Choroid plexus epithelial cell (primary cell): ENCODE measurements at places on chromosomes 4 and X.

DNA sequence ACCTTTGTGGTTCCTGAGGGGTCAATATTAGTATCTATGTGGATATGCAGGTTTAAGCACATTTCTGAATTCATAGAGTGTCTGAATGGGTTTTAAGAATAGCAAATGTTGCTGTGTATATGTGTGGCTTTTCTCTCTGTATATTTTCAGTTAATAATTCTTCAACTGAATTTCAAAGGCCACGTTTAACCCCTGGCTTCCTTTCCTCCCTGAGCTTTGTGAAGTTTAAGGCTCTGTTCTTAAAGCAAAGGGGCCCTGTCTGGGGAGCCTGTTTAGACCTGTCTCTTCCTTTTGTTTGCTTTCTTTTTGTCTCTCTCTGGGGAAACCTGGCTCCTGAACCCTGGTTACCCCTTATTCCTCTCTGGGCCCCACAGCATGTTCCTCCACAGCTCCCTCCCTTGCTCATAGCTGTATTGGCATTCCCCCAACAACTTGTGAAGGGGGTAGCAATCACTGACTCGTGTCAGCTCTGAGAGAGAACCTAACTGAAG is 139.1 kb downstream of the COL4A6 start:
- DNase-seq: peak; percentile 78

DNA sequence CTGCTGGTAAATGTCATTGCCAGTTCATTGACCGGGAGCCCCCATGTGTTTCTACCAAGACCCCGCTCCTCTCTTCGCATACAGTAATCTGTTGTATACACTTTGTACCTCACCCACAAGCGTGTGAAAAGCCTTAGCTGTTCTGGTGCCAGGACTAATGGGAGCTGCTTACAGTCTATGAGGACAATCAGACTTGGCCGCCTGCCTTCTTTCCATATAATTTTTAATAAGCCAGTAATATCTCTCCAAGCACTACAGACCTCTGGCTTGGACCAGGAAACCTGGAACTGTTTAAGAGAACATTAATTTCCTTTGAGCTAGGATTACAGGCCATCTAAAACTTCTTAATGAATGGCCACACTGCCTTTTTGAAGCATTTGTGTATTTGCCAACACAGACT is 149.7 kb upstream of the MSX1 start:
- DNase-seq: no peak

GRCh38 chr4:65416891-65417290 is 253.4 kb downstream of the EPHA5 start:
- DNase-seq: peak; percentile 13

GRCh38 chr4:55321707-55322264 is 24.3 kb upstream of the SRD5A3 start:
- peak; percentile 91 for DNase-seq

DNA sequence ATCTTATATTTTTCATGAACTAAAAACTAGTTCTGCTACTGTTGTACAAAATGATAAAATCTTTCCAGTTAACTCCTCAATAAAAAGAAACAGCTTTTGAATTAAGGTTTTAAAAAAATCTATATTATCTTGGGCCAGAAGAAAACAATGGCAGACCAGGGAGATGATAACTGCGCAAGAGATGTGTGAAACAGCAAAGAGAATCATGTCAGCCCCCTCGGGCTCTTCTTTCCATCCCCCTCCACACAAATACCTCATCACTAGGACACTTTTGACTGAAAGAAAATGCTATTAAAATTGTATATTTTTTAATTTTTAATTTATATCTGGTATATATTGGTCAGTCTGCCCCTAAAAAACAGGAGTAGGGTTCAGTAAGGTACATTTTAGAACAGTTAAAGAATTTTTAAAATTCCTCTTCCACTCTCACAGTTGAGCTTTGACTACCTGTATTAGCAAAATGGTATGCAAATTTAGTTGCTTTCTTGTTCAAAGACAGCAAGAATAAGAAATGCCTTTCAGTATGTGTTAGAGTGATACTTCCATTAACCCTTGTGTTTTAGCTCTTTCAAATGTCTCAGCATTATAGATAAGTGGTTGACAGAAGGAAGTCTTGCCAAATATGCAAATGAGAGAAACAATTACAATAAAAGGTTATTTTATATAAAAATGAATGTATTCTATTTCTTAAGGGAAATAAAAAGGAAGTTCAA is 36.4 kb upstream of the LCORL start:
- DNase-seq: no peak

- no peak for DNase-seq
Measured at GRCh38 chrX:113651306-113651705, 810.7 kb upstream of the AMOT start.

- no peak for DNase-seq
Measured at GRCh38 chr4:100359441-100359840, 158.4 kb downstream of the EMCN start.

DNA sequence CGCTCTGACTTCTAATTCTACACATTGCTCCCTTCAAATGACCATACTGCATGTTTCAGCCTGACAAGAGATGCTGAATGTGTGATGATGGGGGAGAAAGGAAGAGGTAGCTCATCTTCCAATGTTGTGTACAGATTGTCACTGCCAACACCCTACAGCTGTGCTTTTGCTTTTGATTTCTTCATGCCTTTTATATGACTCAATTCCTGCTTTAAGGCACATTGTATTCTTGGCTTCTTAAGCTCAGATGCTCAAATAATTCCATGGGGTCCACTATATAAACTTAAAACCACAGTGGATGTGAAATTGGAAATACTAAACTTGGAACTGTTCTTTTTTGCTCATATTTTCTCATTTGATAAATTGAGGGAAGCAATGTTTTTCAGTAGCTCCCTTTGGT is 183.2 kb upstream of the WDFY3 start:
- DNase-seq: peak; percentile 65

DNA sequence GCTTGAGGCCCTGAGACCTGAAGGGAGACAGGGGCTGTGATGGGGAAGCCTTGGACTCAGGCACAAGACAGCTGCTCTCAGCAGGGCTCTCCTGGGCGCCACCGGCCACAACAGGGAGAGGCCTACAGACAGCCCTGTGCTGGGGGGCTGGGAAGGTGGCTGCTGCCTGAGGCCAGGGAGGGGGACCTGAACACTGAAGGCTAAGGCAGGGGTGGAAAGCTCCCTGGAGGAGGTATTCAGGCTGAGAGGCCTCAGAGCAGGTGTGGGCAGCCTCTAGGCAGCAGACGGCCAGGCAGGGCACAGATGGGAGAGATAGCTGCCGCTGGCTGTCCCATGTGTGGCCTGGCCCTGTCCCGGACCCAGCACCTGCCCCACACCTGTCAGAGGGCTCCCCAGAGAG is 33.0 kb downstream of the TACC3 start:
- peak; percentile 20 for DNase-seq

GRCh38 chr4:32268863-32269262 is 1548.7 kb downstream of the PCDH7 start:
- peak; percentile 43 for DNase-seq

GRCh38 chr4:38383646-38384121 is 280.3 kb upstream of the KLF3 start:
- DNase-seq: no peak

DNA sequence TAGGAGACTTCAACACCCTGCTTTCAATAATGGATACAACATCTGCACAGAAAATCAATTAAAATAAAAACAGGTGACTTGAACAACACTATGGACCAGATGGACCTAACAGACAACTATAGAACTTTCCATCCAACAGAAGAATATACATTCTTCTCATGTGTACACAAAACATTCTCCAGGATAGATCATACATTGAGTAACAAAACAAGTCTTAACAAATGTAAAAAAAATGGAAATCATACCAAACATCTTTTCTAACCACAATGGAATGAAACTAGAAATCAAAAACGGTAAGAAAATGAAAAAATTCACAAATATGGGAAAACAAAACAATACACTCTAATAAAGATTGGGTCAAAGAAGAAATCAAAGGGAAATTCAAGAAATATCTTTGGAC is 24.7 kb downstream of the CYP2U1 start:
- peak; percentile 8 for DNase-seq

DNA sequence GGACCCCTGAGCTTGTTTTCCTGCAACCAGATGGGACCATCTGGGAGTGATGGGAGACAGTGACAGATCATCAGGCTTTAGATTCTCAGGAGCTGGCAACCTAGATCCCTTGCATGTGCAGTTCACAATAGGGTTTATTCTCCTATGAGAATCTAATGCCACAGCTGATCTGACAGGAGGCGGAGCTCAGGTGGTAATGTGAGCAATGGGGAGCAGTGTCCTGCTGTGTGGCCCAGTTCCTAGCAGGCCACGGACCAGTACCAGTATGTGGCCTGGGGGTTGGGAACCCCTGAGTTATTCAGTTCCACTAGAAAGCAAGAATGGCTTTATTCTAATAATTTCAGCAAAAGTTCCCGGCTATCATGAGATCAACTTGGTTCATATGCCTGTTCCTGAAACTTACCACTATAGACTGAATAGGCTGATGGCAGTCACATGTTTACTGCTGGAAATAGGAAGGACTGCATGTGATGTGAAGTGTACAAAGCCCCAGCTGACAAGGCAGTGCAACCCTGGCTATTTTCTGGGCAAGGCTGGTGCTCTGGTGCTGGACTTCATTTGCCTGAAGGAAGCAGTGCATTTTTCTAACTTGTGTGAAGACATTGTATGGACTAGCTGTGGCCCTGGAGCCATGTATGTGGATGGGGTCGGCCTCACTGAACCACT is 107.2 kb downstream of the SPRY1 start:
- DNase-seq: no peak

DNA sequence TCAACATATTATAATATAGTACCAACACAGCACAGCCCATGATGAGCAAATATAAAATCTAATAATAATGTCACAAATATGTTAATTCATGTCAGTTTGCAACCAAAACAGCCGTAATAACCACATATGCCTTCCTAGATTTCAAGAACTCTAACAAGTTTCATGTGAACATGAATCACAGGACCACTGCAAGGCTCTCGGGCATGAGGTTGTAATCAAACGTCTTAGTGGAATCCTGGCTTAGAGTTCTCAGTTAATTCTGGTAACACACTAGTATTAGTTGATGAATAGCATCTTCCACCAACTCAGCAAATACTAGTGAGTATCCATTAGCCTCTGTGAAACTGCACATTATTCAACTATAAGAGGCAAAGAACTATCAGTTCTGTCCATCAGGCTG is 379.3 kb upstream of the TENM3 start:
- DNase-seq: no peak

GRCh38 chr4:21790438-21791029 is 158.0 kb downstream of the KCNIP4 start:
- peak; percentile 80 for DNase-seq

- peak; percentile 57 for DNase-seq
Measured at GRCh38 chr4:78768452-78769180, 7.5 kb upstream of the BMP2K start.

- no peak for DNase-seq
Measured at GRCh38 chr4:20512985-20513384, 187.3 kb upstream of the PACRGL start.

- peak; percentile 39 for DNase-seq
Measured at GRCh38 chr4:89836897-89837384, at the start of gene SNCA. Gene SNCA (minus strand): TSS chr4:89837161. CDS start chr4:89835667, 1,494 bp downstream.

GRCh38 chr4:106601519-106601918 is 232.9 kb upstream of the GIMD1 start:
- no peak for DNase-seq

- peak; percentile 34 for DNase-seq
Measured at GRCh38 chr4:83114576-83114975, at the start of gene PLAC8. Gene PLAC8 (minus strand): TSS chr4:83114729. CDS start chr4:83107921, 6,808 bp downstream.

DNA sequence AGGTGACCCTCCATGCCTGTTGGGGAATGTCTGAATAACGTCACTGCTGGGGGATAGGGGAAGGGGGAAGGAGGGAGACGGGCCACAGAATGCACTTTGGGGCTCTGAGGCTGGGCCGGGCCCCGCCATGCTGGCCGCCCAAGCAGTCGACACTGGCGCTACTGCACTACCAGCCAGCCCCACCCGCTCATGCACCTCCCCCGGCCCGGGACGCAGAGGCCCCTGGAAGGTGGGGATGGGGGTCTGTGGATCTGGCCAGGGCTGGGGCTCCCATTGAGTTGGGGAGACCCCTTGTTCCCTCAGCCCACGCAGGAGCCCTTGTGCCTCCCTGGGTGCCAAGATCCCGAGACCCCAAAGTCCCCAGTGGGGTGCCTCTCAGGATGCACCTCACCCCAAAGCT is 17.8 kb downstream of the FLNA start:
- DNase-seq: no peak

- DNase-seq: no peak
Measured at GRCh38 chr4:92636038-92636806, 332.5 kb downstream of the GRID2 start.

DNA sequence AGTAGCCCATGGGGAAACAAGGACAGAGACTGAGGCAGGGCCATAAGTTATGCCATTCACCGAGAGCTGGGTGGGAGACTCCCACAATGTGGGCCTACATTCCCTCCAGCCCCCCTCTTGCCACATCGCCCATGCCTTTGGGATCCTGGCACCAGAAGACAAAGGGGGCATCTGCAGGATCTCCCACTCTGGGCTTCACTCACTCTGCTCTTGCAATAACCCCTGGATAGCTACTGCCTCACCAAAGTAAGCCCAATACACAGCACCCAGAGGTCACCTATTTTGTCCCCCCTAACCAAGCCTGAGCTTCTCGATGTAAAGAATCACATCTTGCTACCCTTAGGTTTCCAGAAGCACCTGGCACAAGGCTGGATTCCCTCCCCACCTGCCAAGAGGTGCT is 741 bp upstream of the RTL5 start:
- no peak for DNase-seq

- peak; percentile 16 for DNase-seq
Measured at GRCh38 chr4:145623831-145624230, 4.6 kb downstream of the MMAA start.

GRCh38 chr4:12416755-12417154 is 988.1 kb upstream of the HS3ST1 start:
- no peak for DNase-seq

GRCh38 chr4:141810712-141811375 is 174.5 kb downstream of the IL15 start:
- no peak for DNase-seq

DNA sequence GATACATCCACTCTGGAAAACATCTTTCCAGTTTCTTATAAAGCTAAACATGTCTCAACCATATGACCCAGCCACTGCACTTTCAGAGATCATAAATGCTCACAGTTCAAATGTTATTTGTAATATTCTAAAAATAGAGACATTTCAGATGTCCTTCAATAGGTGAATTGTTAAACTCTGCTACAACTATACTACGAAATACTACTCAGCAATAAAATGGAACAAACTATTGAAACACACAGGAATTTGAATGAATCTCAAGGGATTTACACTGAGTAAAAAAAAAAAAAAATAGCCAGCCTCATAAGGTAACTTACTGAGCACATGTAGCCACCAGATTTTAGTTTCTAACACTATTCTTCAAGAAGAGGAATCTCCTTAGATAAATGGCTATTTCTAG is 253.9 kb downstream of the PCDH18 start:
- peak; percentile 23 for DNase-seq

- no peak for DNase-seq
Measured at GRCh38 chr4:109462802-109463201, 29.2 kb downstream of the SEC24B start.
